Stimulated activated naive CD4-positive, alpha-beta T cell (primary cell): ENCODE measurements at places on chromosomes 6 and 20.

DNA sequence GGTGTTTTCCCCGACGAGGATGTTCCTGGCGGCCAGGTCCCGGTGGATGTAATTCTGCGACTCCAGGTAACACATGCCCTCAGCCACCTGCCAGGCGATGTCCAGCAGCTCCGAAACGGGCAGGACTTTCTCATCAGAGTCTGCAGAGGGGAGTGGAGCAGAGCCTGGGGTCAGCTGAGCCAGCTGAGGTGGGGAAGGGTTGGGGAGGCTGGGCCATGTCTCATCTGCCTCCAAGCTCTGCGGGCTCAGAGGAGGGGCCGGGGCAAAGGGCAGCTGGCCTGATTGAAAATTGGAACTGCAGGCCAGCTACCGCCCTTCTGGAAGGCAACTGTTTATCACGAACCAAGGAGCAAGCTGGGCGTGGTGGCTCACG, 6.4 kb downstream of the PTK6 start:
- no peak for DNase-seq

GRCh38 chr20:38255393-38255792, 5.1 kb downstream of the KIAA1755 start:
- DNase-seq, result no peak

GRCh38 chr20:49916146-49917002, 1.0 kb upstream of the SPATA2 start:
- DNase-seq, result no peak

DNA sequence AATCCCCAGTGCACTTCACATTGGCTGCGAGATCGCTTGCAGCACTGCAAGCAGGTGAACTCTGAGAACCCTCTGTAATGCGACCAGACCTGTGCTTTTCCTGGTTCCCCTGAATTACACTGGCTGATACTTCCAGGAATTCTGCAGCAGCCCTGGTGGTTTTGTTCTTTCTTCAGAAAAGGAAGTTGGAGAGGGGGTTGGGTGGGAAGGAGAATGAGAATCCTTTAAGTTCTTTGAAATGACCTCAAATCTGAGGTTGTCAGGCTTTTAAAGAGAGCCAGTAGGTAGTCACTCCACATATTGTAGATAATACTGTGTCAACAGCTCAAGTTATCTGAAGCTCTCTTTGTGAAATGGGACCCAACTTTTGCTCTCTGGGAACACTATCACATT, 62.4 kb downstream of the GCNT2 start:
- no peak for DNase-seq

GRCh38 chr20:24494460-24494920, 25.1 kb downstream of the SYNDIG1 start:
- no peak for DNase-seq

- no peak for DNase-seq
Measured at GRCh38 chr6:6390849-6391602, 70.6 kb upstream of the F13A1 start.

DNA sequence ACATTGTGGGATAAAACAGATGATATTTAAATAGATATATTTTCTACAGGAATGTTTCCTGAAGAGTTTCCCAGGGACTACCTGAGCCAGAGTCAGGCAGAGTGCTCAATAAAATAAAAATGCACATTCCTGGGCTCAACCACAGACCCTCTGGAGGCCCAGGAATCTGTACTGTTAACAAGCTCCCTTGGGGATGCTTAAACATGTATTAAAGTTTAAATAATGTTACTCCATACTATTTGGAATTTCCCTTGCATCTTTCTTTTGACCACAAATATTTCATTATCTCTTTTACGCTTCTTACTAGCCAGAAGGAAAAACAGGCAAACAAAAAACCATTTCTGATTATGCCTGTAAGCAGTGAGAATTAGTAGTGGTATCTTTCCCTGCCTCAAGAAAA, 42.3 kb downstream of the GPR63 start:
- no peak for DNase-seq

DNA sequence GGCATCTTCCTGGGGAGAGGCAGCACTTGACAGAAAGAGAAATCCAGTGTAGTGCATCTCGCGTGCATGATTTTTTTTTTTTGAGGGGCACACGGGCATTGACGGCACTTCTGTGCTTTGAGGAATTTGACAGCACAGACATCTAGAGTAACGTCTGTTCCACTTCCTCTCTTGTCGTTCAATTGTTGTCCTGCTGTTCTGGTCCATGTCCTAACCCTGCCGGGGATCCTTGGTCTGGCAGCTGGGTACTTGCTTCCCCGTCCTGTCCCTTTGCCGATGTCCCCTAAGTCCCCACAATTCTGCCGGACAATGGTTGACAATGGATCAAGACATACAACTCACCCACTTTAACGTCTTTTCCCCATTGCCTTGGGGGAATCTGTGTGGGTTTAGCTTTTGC, 46.0 kb upstream of the NAA20 start:
- DNase-seq, result no peak

- no peak for DNase-seq
Measured at GRCh38 chr6:150150821-150151646, 8.2 kb downstream of the PPP1R14C start.

GRCh38 chr20:36040571-36040970, 72.2 kb downstream of the CNBD2 start:
- DNase-seq, result no peak

DNA sequence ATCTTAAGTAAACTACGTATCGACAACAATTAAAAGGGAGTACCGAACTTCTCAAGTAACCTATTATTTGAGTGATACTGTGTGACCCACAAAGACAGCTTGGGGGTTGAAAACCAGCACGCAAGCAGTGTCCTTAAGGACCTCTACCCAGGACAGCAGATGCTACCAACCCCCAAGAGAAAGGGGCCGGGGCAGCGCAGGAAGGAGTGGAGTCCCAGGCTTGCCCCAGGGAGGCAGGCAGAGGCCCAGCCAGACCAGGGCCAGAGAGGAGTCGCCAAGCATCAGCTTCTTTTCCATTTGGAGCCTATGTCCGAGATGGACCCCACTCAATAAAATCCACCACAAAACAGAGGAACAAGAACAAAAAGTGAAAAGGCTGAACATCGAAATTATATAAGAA, 11.9 kb downstream of the DIDO1 start:
- no peak for DNase-seq

GRCh38 chr20:17663040-17663399, 19.0 kb downstream of the RRBP1 start:
- DNase-seq, result no peak

- no peak for DNase-seq
Measured at GRCh38 chr6:161151059-161151645, 122.7 kb downstream of the AGPAT4 start.
